ENCODE measurements at places on chromosomes 7 and 10. TPM values are rescaled to one million over a fixed set of nuclear protein-coding genes. Genes with fewer than 3 reads are reported as not detected.

The UCN3 gene
- total RNA-seq, result not detected

The SEMA3A gene
- 0.17 TPM for total RNA-seq

The PRLHR gene
- not detected for total RNA-seq

The GATA3 gene
- 59.5 TPM for total RNA-seq

The METTL27 gene
- total RNA-seq, result 2.1 TPM

The FBXL13 gene
- 0.29 TPM for total RNA-seq

The ANKRD61 gene
- 0.49 TPM for total RNA-seq

The AKR1C2 gene
- not detected for total RNA-seq

The CCDC146 gene
- 11.6 TPM for total RNA-seq

The KIAA1549 gene
- total RNA-seq, result 0.32 TPM

The ANKRD22 gene
- 0.42 TPM for total RNA-seq

The ZNF503 gene
- not detected for total RNA-seq

The CRYGN gene
- total RNA-seq, result not detected

The NPSR1 gene
- not detected for total RNA-seq

The SPDYE16 gene
- 0.05 TPM for total RNA-seq

The ZNF239 gene
- total RNA-seq, result 1.4 TPM

The SYT15B gene
- 0.17 TPM for total RNA-seq

The TBC1D12 gene
- total RNA-seq, result 0.29 TPM

The MCM10 gene
- 55.5 TPM for total RNA-seq

The SKIDA1 gene
- total RNA-seq, result not detected

The CCDC172 gene
- total RNA-seq, result not detected

The BRI3 gene
- total RNA-seq, result 84.1 TPM

The OR2A7 gene
- total RNA-seq, result 3.9 TPM

The PRSS37 gene
- not detected for total RNA-seq

The CYP2C9 gene
- not detected for total RNA-seq

The CLRN3 gene
- total RNA-seq, result not detected

The FLNC gene
- total RNA-seq, result 0.02 TPM

The DNAH11 gene
- total RNA-seq, result 2.3 TPM

The HMX2 gene
- not detected for total RNA-seq

The LRRC4 gene
- total RNA-seq, result not detected

The CHST15 gene
- total RNA-seq, result 0.49 TPM

The TRPV6 gene
- not detected for total RNA-seq

The STEAP2 gene
- not detected for total RNA-seq

The SGCE gene
- 0.46 TPM for total RNA-seq

The MLLT10 gene
- total RNA-seq, result 49.1 TPM

The MAGI2 gene
- total RNA-seq, result 0.07 TPM

The LIPK gene
- total RNA-seq, result not detected

The SLC39A12 gene
- total RNA-seq, result not detected

The IKZF5 gene
- total RNA-seq, result 19.8 TPM

The IGFBP1 gene
- not detected for total RNA-seq

The GPR15LG gene
- not detected for total RNA-seq

The LIPF gene
- not detected for total RNA-seq

The RET gene
- 2.8 TPM for total RNA-seq

The KCP gene
- total RNA-seq, result 0.20 TPM

The GRID2IP gene
- total RNA-seq, result 0.10 TPM

The NEURL1 gene
- 2.3 TPM for total RNA-seq

The TAC1 gene
- total RNA-seq, result not detected

The LEP gene
- total RNA-seq, result not detected

The EIF5AL1 gene
- total RNA-seq, result 0.27 TPM

The AMZ1 gene
- 0.27 TPM for total RNA-seq

The ZNF365 gene
- not detected for total RNA-seq

The CXCL12 gene
- total RNA-seq, result not detected

The GDF2 gene
- total RNA-seq, result not detected

The DKK1 gene
- not detected for total RNA-seq

The LZTS2 gene
- 19.2 TPM for total RNA-seq

The CELF2 gene
- total RNA-seq, result 162 TPM

The MAD1L1 gene
- total RNA-seq, result 112 TPM

The LRRTM3 gene
- not detected for total RNA-seq

The ARID5B gene
- total RNA-seq, result 55.7 TPM

All from T-helper 1 cell treated with Interleukin-12 subunit alpha and Interleukin-12 subunit beta and Interleukin-4 antibody, amounts not matched to agents 30 ng/mL and 1 ng/mL, for 36 hours (primary cell).